ENCODE measurements at places on chromosomes 2 and 18. TPM values are rescaled to one million over a fixed set of nuclear protein-coding genes. Genes with fewer than 3 reads are reported as not detected.
A peak's percentile ranks its signal among the peaks of the same experiment; 100 is the strongest.

DNA sequence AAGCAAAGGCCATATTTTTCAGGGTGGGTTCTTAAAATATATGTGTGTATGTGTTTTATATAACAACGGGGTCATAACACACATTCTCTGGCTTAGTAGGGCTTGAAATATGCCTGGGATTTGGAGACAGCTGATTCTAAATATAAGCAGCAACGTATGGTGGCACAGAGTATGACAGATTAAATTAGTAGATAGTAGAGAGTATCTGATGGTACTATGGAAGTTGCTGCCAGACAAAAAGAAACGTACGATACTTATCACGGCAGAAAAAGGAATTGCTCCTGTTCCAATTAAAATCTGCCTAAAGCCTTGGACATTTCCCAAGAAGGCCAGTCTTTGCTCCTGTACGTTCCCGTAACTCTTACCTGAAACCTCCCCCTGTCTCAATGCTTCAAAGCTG is 607.9 kb upstream of the ID2 start:
- no peak for DNase-seq

DNA sequence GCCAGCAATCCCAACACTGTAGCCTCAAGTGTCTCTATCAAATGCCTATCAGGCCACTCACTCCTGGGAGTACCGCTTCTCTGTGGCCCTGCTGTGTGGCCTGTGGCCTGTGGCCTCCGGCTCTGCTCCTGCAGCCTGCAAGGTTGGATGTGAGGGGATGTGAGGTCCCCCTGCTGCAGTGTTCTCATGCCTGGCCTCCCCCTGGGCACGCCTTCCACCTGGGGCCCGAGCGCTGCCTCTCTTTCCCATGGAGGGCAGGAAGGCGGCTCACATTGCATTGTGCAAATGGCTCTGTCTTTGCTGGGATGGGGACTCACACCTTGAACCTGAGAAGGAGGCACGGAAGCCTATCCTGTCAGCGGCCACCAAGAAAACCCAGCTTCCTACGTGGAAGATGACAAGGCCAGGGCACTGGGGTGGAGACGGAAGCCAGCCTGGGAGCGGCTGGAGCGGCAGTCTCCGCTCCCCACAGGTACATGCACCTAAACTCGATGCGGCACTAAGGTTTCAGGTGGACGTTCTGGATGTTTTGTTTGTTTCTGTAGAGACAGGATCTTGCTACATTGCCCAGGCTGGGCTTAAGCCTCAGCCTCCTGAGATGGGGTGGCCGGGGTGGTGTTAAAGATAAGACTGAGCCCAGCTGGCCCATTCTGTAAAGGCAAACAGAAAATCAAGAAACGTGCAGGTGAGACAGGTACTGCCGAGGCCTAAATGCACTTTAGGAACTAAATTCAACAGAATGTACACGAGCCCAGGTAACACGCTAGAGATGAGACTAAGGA is 140.1 kb downstream of the HDAC4 start:
- no peak for DNase-seq

DNA sequence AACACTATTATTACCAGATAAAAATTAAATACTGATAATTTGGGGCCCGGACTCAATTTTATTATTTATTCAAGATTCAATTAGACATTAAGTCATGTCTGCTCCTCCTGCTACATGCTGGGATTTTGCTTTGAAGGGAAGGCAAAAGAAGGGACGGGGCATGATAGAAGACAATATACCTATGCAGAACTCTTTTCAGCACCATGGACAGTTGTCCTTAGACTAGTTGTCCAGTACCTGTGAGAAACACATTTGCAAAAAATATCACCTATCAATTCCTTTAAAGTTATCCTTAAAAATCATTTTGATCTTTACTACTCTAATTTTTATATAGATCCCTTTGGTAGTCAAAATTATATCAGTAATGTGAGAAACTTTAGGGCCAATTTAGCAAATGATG is 100.2 kb upstream of the SULT1C3 start:
- no peak for DNase-seq

- no peak for DNase-seq
Measured at GRCh38 chr2:240127911-240128607, 8.0 kb downstream of the COPS9 start.

GRCh38 chr2:187854801-187855200 is 300.6 kb upstream of the TFPI start:
- no peak for DNase-seq

- DNase-seq = no peak
Measured at GRCh38 chr2:18001671-18002070, 123.2 kb downstream of the KCNS3 start.

DNA sequence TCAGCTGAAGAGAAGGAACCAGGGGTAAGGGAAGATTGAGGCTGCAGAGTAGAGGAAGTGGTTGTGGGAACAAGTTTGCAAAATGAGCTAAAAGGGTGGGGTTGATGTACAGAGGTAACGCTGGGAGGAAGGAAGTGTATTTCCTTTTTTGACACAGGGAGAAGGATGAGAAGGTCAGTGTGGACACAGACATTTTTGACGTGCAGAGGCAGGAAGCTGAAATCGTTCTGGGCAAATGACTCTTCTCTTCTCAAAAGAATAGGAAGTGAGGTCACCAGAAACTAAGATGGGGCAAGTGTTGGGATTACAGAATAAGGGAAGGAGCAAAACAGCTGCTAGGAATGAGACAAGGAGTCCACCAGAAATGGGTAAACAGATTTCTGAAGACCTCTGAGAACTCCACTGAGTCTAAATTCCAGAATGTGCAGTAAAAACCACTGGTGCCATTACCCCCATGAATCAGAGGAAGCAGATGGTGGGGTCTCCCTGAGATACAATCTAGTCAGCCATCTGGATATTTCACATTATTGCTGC is 20.0 kb upstream of the RNF149 start:
- DNase-seq = peak; percentile 26

- DNase-seq = no peak
Measured at GRCh38 chr2:233049194-233049761, 10.9 kb upstream of the INPP5D start.

The TSPYL6 gene
- polyA plus RNA-seq = 0.22 TPM

The TUBA3E gene
- 286 TPM for polyA plus RNA-seq

The ABCG5 gene
- polyA plus RNA-seq = not detected

The AOX1 gene
- 3.5 TPM for polyA plus RNA-seq

The AFF3 gene
- polyA plus RNA-seq = 0.39 TPM

The KANSL1L gene
- 8.6 TPM for polyA plus RNA-seq

The POTEI gene
- not detected for polyA plus RNA-seq

The STARD6 gene
- polyA plus RNA-seq = not detected
